ENCODE measurements at places on chromosomes 4 and X.

GRCh38 chr4:66633477-66633876 lies 911.8 kb downstream of the CENPC start:
- no peak for DNase-seq

DNA sequence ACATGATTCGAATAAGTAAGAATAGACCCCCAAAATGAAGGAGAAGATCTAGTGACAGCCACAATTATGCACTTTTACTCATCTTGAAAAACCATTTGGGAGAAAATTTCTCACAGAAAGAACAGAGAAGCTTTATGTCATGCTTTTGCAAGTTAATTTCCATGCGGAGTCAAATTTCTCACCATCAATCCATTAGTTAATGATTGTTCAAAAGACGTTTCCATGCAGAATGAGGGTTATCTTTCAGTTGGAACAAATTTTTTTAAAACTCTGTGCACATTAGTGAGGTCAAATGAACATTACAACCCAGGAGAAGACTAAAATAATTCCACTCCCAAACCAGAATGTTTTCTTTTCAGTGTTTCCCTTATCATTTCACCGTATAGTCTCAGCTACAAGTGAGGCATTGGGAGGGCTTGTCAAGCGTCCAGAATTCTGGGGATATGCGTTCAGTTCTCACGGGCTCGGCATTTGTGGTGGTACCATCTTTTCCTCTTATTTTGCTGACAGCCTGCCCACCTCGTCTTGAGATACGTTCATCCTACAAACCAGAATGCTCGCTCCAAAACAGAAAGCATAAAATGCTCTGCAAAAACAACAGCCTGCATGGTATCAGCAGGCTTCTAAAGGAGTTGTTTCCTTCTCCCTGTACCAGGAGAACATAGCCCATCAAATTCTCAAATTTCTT lies 130.8 kb upstream of the TBL1X start:
- DNase-seq: no peak

DNA sequence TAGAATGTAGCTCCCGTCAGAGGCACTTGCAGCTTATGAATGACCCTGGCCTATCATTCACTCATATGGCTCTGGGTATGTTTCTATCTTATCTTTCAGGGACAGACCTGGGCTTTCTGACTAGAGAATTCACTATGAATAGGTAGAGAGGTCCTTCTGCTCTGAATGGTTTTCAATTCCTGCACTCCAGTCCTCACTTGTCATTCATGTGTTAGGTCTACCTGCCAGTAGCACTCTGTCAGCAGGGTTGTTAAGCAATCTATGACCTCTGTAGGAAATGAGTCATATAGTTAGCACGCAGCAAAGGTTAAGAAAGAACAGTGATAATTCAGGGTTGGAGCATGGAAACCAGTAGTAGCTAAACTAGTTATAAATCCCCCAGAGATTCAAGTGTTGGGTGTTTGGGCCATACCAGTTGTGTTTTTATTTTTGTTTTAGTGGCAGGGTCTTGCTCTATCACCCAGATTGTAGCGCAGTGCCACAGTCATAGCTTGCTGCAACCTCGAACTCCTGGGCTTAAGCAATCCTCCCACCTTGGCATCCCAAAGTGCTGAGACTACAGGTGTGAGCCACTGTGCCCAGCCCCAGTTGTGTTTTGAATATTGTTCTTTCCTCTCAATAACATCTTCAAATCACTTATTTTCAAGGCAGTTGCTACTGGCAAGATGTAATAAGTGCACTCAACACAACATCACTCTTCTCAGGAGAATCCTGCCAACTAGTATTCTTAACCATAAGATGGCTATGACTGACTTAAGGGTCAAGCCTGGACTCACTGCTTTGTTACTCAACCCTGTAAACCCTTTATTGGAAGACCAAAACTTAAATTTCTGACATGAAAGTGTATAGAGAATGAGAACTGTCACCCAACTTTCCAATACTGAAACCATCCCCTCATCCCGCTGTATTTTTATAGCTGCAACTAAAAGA lies 25.1 kb downstream of the ARL13A start:
- DNase-seq: no peak

- DNase-seq: no peak
Measured at GRCh38 chr4:108333353-108333942, 164.7 kb upstream of the LEF1 start.

GRCh38 chr4:149047368-149047767 lies 605.2 kb upstream of the NR3C2 start:
- no peak for DNase-seq

DNA sequence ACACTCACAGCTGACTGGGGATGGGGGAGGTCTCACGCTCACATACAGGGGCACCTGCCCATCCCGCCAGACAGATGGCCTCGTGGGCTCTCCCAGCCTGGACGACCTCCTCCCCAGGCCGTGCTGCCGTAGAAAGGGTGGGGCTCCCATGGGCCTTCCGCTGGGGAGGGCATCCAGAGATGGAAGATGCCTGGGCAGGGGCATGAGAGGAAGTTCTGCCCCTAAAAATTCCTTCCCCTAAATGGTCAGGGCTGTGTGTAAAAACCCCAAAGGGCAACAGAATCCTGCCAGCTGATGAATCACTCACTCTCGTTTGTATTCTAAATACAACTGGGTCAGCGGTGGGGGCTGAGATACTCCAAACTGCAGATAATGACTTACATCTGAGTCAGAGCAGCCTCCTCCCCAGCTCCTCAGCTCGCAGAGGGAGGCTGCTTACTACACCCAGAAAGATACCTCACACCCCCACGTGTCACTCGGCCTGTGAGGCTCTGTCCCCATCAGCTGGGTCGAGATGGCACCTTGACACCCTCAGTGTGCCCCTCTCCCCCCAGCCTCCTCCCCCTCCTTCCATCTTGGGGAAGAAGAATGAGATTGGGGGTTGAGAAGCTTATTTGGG lies 10.1 kb downstream of the WDR1 start:
- DNase-seq: peak; percentile 90

DNA sequence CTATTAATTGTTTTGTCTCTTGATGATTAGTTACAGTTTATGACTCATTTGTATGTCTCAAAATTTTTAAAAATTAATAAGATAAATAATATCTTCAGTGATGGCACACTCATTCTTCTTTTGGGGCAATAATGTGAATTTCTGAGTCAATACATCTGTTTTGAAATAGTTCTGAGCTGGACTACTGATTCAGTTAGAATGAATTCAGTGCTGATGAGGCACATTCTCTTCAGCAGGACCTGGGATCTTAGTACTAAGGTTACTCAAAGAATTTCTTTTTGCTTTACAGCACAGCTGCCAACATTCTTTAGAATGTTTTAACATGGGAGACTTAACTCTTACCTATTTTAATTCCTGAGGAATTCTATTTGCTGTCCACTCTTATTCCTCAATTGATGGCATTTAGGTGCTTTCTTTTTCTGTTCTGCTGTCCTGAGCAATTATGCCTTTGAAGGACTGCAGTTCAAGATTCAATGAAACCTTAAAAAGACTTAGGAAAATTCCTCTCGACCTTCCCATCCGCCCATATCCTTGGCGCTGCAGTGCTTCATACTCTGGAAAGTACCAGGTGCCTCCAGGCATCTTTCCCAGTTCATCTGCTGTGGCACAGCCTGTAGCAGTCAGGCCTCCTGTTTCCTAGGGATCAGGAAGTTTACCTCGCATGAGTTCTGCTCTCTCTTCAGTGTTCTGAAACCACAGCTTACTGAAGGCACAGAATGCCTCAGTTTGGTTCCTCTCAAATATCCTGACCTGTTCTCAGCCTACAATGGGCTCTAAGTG lies 213.7 kb downstream of the FSTL5 start:
- no peak for DNase-seq

GRCh38 chr4:10721616-10722015 lies 37.0 kb upstream of the CLNK start:
- DNase-seq: no peak

GRCh38 chr4:306551-306961 lies 1.3 kb upstream of the ZNF732 start:
- DNase-seq: no peak

DNA sequence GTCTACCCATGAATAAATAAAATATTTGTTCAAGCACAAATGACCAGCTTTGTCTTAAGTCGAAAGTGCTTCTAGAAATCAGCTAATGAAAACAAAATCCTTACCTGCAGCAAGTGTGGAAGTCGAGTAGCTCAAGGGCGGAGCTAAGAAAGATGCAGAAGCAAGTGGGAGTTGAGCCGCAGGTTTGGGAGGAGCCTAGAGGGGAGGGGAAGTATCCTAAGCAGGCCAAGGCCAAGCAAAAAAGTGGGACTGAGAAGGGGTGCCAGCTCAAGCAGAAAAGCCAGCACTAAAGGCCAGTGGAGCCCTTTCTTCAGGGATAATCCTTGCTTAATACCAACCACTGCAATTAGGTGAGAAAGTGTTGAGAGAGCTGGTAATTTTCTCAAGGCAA lies 60.8 kb downstream of the DLG3 start:
- no peak for DNase-seq

- DNase-seq: no peak
Measured at GRCh38 chr4:119097282-119097900, 38.2 kb upstream of the MYOZ2 start.

DNA sequence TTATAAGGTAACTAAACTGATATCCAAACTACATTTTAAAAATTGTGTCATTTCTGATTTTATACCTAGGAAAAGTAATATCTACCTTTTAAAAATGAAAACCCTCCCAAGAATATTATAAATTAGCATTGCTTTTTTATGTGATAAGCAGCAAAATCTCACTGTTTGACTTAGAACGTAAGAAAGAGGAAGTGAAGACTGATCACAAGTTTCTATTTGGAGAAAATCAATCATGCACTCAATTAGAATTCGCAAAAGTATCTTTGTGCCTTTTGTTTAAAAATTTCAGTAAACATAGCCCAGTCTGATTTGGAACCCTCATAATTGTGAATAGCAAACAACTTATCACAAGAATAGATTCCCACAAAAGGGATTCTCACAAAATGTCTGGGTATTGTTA lies 142.7 kb downstream of the TENM3 start:
- no peak for DNase-seq

GRCh38 chr4:175988511-175988910 lies 77.1 kb upstream of the WDR17 start:
- DNase-seq: no peak

DNA sequence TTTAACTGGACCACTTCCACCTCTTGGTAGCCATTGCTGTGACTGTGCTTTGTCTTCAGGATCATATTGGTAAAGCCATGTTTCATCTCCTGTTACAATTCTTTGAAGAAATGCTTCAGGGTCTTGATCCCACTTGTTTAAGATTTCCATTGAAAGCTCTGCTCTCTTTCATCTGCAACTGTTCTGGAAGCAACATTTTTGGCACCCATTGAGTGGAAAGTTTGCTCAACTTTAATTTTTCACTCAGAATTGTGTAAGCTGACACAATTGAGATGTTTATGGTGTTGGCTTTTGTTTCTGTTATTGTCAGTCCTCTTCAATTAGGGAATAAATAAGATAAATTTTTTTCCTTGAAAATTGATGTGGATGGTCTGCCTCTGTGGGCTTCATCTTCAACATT lies 237.4 kb downstream of the MAPK10 start:
- DNase-seq: no peak

DNA sequence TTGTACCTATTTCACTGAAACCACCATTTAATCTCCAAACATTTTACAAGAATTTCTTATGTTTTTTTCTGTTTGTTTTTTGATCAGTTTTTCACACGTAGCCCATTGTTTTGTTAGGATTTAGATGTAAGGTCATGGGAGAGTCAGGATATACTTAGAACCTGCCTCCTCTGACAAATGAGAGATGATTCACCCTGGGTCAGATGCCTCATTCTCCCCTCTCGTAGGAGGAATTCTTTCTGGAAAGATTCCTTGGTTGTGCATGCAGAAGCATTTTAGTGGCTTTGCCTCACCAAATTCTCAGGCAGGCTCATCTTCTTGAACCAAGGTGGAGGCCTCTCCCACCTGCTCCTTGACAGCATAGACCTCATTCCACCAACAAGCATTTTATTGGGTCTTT lies 599.3 kb downstream of the SPRY1 start:
- no peak for DNase-seq

DNA sequence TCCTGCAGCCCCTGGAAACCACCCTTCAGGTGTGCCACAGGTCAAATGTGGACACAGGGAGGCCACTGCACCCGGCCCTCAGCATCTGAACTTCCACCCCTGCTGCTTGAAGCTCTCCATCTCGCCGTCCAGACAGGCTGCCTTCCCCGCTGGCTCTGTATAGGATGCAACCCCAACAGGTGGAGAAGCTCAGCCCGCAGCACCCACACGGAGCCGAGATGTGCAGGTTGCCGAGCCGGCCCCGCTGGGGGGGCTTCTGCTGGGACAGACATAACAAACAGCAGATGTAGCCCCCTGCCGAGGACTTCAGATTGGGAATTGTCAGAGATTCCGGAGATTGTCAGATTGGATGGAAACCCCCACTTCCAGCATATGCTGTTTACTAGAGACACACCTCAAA lies 20.5 kb downstream of the TMEM187 start:
- DNase-seq: no peak

DNA sequence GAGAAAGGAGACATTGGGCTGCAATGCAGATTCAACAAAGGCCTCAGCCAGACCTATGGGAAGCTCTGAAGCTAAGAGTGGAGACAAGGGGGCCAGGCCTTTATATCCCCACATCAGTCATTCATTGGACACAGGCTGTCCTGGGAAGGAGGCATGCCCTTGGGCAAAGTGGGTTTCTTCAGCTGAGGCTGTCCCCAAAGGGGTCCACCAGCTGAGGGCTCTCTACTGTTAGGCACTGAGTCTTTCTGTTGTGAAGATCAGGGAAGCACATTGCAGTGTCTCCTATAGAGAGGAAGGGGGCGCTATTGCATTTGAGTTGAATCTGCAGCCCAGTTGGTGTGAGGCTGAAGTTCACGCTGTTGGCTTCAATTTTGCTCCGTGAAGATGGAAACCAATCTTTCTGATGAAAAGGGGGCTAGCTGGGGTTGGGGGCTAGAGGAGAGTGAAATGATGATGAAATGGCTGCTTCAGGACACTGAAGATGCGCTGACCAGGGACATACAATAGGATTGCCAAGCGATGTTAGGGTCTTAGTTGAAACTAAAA lies 48.0 kb downstream of the SLC25A5 start:
- DNase-seq: peak; percentile 64

DNA sequence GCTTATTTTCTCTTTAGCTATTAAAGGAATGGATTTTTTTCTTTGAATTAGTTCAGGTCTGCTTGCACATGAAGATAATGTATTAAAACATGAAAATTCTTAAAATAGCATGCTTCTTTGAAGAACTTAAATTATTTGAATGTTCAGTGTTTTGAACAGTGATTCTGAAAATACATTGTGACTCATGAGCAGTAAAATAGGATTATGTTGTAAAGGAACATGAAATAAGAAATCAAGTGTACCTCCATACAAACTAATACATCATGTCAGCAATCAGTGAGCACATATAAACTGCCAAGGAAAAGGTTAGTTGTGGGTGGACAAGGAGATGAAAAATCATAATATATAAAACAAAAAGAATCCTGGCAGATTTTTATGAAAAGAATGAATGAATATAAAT lies 66.1 kb downstream of the SNX25 start:
- no peak for DNase-seq

DNA sequence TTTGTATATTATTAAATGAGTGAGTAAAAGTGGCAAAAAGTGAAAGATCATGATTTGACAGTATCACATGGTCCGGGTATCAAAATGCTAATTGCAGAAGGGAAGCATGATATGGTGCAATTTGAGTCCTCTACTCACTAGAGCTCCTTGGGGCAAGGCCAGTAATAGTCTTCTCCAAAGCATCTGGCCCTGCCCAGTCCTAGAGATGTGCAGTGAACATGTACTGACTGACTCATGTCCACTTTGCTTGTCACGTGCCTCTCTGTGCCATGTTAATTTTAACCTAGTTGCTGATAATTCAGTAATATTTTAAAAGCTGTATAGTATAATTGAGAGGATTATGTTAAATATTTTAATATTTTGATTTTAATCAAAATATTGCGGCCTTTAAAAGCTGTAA lies 54.6 kb upstream of the TENM3 start:
- DNase-seq: no peak
